Mesendoderm (in vitro differentiated cells): ENCODE measurements at places on chromosomes 11 and 22.

DNA sequence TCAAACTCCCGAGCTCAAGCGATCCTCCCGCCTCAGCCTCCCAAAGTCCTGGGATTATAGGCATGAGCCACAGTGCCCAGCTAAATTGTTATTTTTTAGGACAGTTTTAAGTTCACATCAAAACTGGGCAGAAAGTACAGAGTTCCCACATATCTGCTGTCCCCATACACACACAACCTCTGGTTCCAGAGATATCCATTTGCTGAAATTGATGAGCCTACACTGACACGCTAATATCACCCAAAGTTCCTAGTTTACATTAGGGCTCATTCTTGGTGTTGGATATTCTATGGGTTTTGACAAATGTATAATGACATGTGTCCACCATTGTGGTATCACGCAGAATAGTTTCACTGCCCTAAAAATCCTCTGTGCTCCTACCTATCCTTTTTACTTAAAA is 2.7 kb upstream of the SEC14L4 start:
- no peak overlapping the region for H3K27ac ChIP-seq
- no peak overlapping the region for H3K4me3 ChIP-seq
- H3K36me3 ChIP-seq, result no peaks in the 10 kb centered on the region
- H3K4me1 ChIP-seq, result no peaks in the 10 kb centered on the region
- H3K27me3 ChIP-seq, result no peaks in the 10 kb centered on the region

GRCh38 chr22:23109079-23109347 is 32.8 kb downstream of the RSPH14 start:
- H3K27ac ChIP-seq, result no peak overlapping the region
- H3K4me3 ChIP-seq, result no peak overlapping the region
- no peak for DNase-seq
- H3K27me3 ChIP-seq, result no peaks in the 10 kb centered on the region
- no peaks in the 10 kb centered on the region for H3K4me1 ChIP-seq
- no peaks in the 10 kb centered on the region for H3K36me3 ChIP-seq

DNA sequence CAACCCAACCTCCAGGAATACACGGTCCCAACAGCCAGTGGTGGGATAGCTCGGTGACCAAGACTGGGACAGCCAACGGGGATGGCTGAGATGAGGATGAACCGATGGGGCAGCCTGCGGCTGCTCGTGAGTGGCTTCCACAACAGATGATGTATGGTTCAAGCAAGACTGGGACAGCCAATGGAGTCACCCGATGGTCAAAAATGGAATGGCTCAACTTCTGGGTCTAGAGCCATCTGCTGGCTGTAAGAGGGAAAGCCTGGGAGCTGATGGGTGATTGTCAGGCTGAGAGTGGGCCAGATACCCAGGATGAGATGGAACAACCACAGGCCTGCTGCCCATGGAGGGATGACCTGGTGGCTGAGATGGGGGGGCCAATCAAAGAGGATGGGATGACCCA is 35.5 kb downstream of the SYT7 start:
- no peak overlapping the region for H3K4me3 ChIP-seq
- DNase-seq, result peak; percentile 55
- H3K27ac ChIP-seq, result no peak overlapping the region
- H3K36me3 ChIP-seq, result no peaks in the 10 kb centered on the region

DNA sequence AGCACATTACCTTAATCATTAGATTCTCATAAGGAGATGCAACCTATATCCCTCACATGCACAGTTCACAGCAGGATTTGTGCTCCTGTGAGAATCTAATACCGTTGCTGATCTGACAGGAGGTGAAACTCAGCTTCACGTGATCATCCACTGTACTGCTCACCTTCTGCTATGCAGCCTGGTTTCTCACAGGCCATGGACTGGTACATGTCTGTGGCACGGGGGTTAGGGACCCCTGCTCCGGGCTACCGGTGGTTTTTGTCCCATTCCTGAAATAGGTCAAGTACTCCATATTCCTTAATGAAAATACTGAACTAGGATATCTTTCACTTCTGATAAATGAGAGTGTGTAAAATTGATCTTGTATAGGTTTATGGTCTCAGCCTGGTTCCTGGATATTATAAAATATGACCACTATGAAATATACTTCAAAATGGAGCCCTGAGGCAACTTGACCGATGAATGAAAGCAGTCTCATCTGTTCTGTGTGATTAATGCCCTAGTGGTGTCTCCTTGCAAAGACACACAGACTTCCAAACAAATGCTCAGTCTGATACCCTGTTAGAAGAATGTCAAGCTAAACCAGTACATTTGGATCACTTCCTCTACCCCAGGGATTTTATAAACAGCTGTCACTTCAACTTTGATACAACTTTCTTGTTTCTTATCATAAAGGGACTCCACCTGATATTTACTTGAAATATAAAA is 492.9 kb upstream of the ANO3 start:
- no peaks in the 10 kb centered on the region for H3K4me1 ChIP-seq
- peak; percentile 45 for DNase-seq
- no peak overlapping the region for H3K27ac ChIP-seq
- no peak overlapping the region for H3K4me3 ChIP-seq
- H3K36me3 ChIP-seq, result no peaks in the 10 kb centered on the region

GRCh38 chr11:26618441-26618840 is 46.4 kb upstream of the MUC15 start:
- H3K27me3 ChIP-seq, result no peaks in the 10 kb centered on the region
- no peaks in the 10 kb centered on the region for H3K36me3 ChIP-seq
- DNase-seq, result peak; percentile 36
- H3K4me1 ChIP-seq, result peaks cover 2% of the 10 kb centered on the region

DNA sequence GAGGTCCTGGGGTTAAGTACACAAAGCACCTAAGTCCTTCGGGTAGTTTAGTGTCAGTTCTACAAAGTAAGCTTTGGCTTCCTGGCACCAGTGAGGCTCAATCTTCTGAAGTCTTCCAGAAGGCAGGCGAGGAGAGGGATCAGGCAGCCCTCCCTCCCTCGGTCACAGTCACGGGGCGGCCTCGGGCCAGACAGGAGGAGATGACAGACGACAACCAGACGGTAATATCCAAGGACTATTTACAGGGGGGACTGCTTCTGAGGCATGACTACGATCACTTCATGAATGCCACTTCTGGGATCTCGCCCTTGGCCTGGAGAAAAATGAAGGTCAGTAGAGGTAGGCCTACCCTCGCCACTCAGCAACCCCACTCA is 383 bp upstream of the TMEM223 start:
- no peak overlapping the region for H3K4me3 ChIP-seq
- no peaks in the 10 kb centered on the region for H3K27me3 ChIP-seq
- peak overlapping the region; percentile 30 for H3K27ac ChIP-seq
- H3K4me1 ChIP-seq, result peaks cover 2% of the 10 kb centered on the region
- H3K36me3 ChIP-seq, result peaks cover 22% of the 10 kb centered on the region

- H3K4me3 ChIP-seq, result no peak overlapping the region
- H3K27ac ChIP-seq, result no peak overlapping the region
- DNase-seq, result no peak
- H3K36me3 ChIP-seq, result no peaks in the 10 kb centered on the region
- no peaks in the 10 kb centered on the region for H3K27me3 ChIP-seq
Observed at GRCh38 chr22:30891781-30892180, 76.8 kb downstream of the MORC2 start.

DNA sequence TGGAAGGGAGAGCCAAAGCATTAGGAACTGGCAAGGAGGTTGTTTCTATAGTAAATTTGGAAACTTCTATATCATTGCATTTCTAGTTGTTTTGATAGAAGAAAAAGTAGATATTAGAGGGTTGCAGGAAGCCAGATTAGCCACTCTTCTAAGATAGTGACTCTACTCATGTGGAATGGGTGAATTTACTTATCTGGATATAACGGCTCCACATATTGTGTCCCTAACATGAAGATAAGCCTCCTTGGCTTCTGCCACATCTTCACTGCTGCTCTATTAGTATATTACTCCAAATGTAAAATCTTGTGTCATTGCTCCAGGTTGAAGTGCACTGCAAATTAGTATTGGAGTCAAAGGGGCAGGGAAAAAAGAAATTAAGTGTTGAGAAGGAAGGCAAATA is 283.3 kb downstream of the CASP12 start:
- H3K4me3 ChIP-seq, result no peak overlapping the region
- H3K27me3 ChIP-seq, result no peaks in the 10 kb centered on the region
- peak; percentile 24 for DNase-seq
- no peaks in the 10 kb centered on the region for H3K36me3 ChIP-seq

- no peaks in the 10 kb centered on the region for H3K27me3 ChIP-seq
- H3K4me1 ChIP-seq, result peaks cover 2% of the 10 kb centered on the region
- no peak for DNase-seq
- H3K4me3 ChIP-seq, result no peak overlapping the region
- H3K36me3 ChIP-seq, result no peaks in the 10 kb centered on the region
Observed at GRCh38 chr22:33650244-33650643, 270.0 kb downstream of the LARGE1 start.
